ENCODE measurements at places on chromosomes 7 and 10.

DNA sequence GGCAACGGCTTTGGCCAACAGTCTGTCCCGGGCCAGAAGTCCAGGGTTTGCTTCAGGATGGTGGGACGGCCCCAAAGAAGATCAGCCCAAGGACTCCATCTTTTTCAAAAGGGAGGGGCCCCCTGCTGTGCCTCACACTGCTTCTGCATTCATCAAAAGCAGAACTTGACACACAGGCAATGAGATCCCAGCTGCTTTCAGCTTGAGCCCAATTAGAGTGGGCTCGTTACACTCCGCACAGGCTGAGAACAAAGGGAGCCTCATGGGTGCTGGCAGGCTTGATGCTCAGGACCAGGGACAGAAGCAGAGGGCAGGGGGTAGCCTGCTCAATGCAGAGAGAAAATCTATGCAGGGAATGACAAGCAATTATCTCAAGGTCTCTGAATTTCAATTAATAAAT is 45.5 kb downstream of the VOPP1 start:
- DNase-seq: no peak

DNA sequence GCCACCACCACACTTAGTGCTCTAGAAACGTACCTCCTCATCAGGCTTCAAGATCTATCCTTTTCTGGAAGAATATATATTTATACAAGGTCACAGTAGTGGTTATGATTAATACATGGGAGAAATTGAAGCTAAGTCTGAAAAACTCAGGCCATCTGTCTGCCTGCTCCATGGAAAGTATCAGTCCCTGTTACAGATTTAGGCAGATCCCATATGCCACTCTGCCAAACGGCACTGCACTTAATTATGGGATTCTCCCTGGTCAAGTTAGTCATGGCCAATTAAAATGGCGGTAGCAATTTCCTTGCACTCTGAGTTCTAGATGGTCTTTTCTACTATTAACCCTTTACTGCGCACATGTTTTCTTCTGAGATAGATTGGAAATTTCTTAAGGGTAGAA is 740.0 kb downstream of the SUGCT start:
- no peak for DNase-seq

DNA sequence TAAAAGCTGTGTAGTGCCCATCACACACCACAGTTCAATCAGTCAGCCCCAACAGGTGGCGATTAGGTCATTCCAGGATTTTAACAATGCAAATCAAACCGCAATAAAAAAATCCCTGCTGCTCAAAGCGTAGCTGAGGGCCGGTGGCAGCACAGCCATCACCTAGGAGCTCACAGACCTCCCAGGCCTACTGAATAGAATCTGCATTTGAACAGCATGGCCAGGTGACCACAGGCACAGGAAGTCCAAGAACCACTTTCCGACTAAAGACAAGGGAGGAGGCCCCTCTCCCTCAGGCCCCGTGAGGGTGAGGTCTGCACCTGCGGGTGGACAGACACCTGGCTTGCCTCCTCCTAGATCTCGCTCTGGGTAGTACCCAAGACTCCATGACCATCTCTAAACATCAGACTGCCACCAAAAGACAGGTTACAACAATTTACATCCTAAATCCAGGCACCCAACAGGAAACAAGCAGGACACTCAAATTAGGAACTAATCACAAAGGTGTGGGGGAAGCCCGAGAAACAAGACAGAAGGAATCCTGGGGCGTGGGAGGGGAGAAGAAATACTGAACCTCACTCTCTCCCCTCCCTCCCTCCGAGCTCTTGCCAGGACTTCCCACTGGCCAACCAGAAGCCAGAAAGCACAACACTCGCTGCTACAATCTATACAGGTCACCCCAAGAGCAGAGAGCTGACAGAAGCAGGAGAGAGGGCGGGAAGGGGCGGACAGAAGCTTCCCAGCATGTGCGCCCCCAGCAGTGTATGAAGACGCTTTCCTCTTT is 19.2 kb downstream of the GNA12 start:
- DNase-seq: no peak

DNA sequence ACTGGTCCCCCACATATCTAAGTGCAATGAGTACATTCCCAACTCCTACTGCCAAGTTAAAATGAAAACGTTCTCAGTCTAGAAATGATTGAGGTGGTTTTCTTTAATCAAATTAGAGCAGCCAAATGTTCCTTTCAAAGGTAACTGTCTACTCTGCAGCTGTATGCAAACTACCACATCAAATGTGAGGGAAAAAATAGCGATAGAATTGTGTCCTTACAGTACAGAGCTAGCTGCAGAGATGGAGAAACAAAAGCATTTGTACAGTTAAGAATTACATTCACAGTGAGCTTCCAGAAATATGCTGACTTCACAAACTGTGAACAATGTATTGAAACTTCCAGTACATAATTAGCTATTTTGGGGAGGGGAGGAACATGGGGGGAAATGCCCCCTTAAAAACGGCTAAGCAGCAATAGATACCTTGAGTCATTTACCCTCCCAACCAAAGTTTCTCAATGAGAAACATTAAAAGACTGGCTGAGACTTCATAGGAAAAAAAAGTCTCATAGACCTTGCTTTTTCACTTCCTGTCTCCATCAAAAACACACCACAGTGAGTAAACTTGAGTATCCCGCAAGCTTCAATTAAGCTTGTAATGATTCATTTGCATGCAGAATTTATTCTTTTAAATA is 22.9 kb downstream of the CDK6 start:
- no peak for DNase-seq

- peak; percentile 95 for DNase-seq
Measured at GRCh38 chr7:604001-604883, 84.6 kb upstream of the PDGFA start.

All from stimulated activated CD4-positive, alpha-beta T cell treated with anti-CD3 and anti-CD28 coated beads, Interleukin-1b, Interleukin-23, amount 100 ng/mL, for 24 hours (primary cell).